ENCODE measurements at places on chromosomes 7 and 10. TPM values are rescaled to one million over a fixed set of nuclear protein-coding genes. Genes with fewer than 3 reads are reported as not detected.

Gene AGR2
- not detected for total RNA-seq

GRCh38 chr10:86317949-86318725 is 48.5 kb downstream of the GRID1 start:
- no peak for DNase-seq

DNA sequence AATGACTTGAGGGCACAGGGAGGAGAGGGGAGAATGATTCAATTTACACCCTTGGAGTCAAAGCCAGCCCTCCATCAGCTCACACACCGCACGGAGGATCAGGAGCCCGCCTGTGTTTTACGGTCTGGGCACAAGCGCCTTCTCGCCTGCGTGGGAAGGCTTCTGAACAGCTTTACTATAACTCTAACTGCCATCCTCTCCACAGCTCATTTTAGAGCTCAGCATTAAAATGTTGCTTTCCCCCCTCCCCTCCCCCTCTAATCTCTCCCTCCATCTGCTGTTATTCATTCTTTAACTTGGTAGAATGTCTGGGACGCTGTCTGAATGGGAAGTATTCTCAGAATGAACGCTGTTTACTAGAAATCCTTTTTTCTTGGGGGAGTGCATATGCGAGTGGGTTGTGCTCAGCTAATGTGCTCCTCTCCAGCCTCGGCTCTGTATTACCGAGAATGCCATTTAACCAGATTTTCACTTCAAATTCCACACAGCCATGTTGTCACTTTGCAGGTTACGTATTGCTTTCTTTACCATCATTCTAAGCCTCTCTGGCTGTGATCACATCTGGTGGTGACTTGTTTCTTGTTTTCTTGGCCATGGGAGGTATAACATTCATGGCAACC is 140.1 kb downstream of the GFRA1 start:
- no peak for DNase-seq

GRCh38 chr7:43538404-43538771 is 44.5 kb upstream of the STK17A start:
- DNase-seq: no peak

DNA sequence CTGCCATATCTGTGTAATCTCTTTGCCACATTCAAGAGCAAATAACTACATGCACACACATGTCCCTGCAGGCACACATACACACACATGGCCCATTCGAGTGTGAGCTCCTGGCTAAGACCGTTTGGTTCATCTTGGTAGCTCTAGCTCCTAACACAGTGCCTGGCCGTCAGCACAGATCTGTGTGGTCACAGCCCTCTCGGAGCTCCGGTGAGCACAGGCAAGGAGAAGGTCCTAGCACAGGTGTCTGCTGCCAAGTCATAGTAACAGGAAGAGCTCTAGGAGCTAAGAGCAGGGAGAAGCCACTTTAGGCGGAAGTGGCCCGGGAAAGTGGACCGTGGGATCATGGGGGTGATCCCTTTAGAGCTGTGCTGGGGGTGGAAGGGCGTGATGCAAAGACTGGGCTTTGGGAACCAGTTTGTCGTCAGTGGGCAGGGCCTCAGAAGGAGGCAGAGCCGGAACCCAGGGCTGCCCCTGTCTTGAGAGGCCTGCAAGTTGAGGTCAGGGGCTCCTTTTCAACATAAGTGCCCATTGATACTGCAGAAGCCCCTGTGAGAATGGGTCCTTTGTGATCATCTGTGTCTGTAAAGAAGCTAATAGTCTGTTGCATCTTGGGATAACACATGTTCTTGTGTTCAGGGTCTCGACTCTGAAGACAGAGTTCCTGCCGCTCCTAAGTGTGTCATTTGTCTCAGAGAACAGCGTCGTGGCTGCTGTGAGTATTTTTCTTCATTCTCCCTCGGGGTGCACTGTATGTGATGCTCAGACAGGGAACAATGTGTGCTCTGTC is 16.6 kb upstream of the ARPC1B start:
- DNase-seq: no peak

Gene GTPBP10
- total RNA-seq: 24.6 TPM

GRCh38 chr10:6097063-6097462 is 8.2 kb downstream of the RBM17 start:
- no peak for DNase-seq

Gene HOGA1
- total RNA-seq: 4.6 TPM

DNA sequence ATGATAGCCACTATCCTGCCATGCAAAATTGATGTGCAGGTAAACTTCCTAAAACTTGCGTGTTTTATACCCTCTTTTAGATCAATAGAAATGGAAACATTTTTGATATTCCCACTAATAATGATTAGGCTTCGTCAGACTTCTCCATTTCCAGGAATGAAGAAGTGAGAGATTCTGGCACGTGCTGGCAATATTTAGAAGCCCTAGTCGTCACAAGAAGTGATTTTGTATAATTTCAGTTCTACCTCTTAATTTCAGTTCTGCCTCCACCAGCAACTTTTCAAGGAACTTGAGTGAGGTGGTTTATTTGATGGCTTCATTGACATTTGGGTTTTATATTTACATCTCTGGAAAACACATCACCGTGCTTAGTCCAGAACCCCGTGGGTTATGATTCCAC is 61.9 kb downstream of the MRC1 start:
- DNase-seq: no peak

Gene AHR
- total RNA-seq: 117 TPM
